ENCODE measurements at places on chromosomes 1 and 21.

DNA sequence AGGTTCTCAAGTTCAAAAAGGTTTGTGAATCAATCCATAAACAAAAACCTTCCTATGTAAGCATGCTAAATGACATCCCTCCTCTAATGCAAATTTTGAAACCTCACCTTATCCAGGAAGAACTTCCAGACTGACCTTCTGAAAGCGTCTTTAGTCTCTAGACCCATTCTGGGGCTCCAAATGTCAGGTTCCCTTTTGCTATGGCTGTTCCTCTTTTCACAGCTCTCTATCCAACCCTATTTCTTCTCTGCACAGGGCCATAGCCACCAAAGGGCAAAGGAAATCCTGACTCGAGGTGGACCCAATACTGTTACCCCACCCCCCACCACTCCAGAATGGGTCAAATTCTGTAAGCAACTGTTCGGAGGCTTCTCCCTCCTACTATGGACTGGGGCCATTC lies 3.4 kb downstream of the ATP1A4 start:
- DNase-seq: no peak

- no peak for DNase-seq
These were observed 129.5 kb upstream of the PRMT6 start for GRCh38 chr1:106926803-106927582.

DNA sequence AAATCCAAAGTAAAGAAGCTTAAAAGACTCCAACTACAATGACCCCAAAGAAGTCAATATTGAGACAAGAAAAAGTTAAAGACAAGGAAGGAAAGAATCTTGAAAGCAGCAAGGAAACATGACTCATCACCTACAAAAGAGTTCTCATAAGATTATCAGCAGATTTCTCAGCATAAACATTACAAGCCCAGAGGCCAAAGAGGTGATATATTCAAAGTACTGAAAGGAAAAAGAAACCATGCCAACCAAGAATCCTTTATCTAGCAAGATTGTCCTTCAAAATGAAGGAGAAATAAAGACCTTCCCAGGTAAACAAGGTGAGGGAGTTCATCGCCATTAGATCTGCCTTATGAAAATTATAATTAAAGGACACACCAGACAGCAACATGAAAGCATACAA lies 49.8 kb downstream of the CSMD2 start:
- peak; percentile 42 for DNase-seq

- DNase-seq: no peak
These were observed at the start of gene SEMA4A for GRCh38 chr1:156153362-156153761. Gene SEMA4A (plus strand): TSS chr1:156153585. CDS start chr1:156154579, 994 bp downstream.

GRCh38 chr1:214623430-214623829 lies 20.4 kb downstream of the CENPF start:
- no peak for DNase-seq

GRCh38 chr1:7289694-7290093 lies 481.4 kb upstream of the VAMP3 start:
- DNase-seq: no peak

DNA sequence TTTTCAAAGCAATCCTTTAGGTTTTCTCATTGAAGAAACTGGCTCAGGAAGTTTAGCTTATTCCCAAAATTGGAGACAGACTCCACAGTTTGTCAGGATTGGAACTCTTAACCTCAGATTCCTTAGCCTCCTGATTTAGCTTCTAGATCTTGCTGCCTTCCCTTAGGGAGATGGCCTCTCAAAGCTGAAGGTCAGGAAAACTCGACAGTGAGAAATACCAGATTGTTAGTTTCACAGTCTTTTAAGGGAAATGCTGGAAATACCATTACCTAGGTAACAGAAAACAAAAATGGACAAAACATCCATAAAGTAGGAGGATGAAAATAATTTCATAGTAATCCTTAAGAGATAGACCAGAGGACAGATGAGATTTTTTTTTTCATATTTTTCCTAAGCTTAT lies 7.8 kb downstream of the RASAL2 start:
- no peak for DNase-seq

- DNase-seq: no peak
These were observed 387.2 kb upstream of the DUSP10 start for GRCh38 chr1:222129041-222129440.

DNA sequence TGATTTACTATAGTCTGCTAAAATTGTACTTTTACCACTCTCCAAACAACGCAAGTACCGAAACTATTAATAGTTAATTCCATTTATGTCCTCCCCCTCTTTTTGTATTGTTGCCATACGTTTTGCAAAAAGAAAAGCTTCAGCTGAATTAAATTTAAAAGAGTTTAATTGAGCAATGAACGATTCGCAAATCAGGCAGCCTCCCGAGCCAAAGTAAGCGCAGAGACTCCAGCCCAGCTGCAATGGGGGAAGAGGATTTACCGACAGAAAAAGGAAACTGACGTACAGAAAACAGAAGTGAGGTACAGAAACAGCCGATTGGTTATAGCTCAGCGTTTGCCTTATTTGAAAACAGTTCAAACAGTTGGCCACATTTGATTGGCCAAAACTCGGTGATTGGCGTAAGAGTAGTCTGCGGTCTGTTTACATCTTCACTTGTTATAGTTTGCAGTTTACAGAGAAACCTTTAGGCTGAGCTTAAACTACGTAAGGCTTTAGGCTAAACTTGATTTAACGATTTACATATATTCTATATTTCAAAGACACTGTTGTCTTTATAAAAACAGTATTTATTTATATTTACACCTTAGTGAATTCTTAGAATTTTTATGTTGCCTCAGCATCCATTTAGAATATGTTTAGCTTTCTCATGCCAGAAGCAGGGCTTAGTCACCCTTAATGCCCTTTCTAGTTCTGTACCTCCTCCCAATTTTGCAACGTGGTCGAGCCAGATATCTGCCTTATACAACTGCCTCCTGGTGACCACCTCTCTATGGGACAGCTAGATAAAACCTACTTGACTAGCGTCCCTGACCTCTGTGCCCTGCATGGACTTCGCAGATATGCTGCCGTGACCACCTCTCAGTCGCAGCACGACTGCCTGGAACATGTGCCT lies 23.8 kb downstream of the CR1 start:
- no peak for DNase-seq

GRCh38 chr1:175415129-175415712 lies 222.6 kb upstream of the KIAA0040 start:
- DNase-seq: no peak

GRCh38 chr1:163265547-163265946 lies 56.2 kb upstream of the NUF2 start:
- no peak for DNase-seq

DNA sequence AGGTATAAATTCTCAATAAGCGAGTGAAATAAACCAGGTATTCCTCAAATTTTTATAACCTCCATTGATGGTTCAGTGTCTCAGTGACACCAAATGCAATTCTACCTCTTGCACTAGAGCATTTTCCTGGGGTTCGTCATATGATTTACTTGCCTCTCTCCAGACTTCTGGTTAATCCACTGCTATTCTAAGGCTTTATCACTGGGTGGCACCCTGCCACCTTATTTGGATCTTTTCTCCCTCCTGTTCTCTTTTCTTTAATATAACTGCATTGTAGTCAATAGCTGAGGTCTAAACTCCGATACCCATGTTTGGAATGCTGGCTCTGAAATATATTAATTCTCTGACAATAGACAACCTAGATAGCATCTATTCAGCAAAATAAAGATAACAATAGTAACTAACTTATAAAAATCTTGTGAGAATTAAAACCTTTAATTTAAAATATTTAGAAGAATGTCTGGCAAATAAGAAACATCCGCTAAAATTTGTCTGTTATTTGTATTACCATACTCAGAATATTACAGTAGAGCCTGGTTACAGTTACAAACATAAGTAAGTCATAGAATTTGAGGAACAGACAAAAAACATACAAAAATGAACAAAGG lies 436.4 kb downstream of the PLA2G4A start:
- peak; percentile 87 for DNase-seq

- no peak for DNase-seq
These were observed 109.8 kb downstream of the PLPPR4 start for GRCh38 chr1:99374109-99374508.

GRCh38 chr21:38325731-38326420 lies 69.1 kb downstream of the KCNJ15 start:
- no peak for DNase-seq

GRCh38 chr1:68322837-68323687 lies 90.7 kb upstream of the WLS start:
- peak; percentile 64 for DNase-seq

GRCh38 chr1:4047666-4048065 lies 147.6 kb upstream of the C1orf174 start:
- no peak for DNase-seq
